Naive thymus-derived CD4-positive, alpha-beta T cell (primary cell): ENCODE measurements at places on chromosomes 2 and 18. TPM values are rescaled to one million over a fixed set of nuclear protein-coding genes. Genes with fewer than 3 reads are reported as not detected.

GRCh38 chr2:206700156-206700555, 18.0 kb downstream of the DYTN start:
- no peak overlapping the region for H3K4me3 ChIP-seq
- no peak for DNase-seq
- H3K27ac ChIP-seq: no peak overlapping the region
- H3K4me1 ChIP-seq: no peaks in the 10 kb centered on the region
- H3K36me3 ChIP-seq: no peaks in the 10 kb centered on the region

GRCh38 chr2:143463719-143464118, 334.5 kb downstream of the ARHGAP15 start:
- no peaks in the 10 kb centered on the region for H3K36me3 ChIP-seq
- no peak for DNase-seq
- H3K27ac ChIP-seq: no peak overlapping the region
- no peak overlapping the region for H3K4me3 ChIP-seq
- no peaks in the 10 kb centered on the region for H3K27me3 ChIP-seq

DNA sequence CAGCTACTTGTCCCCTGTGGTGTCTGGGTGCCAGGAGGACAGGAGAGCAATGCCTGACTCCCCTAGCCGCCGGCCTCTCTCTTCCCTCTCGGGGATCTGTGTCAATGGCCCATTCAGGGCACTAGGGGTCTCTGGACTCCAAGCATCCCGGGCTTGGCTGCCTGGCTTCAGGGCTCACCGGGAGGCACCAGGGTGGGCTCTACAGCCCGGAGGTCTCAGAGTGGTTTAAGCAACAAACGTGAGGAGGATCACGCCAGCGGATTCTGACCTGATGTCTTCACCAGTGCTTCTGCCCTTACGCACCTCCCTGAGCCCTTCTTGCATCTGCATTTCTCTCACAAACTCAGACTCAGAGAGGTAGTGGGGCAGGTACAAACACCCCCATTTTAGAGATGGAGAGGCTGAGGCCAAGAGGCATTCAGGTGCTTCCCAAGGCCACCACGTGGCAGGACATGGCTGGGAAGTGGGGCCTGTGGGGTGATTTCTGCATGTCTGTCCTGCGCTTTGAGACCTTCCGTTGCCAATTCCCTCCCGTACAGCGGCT, 243.0 kb downstream of the CELF4 start:
- H3K4me1 ChIP-seq: no peaks in the 10 kb centered on the region
- no peak overlapping the region for H3K27ac ChIP-seq
- no peaks in the 10 kb centered on the region for H3K27me3 ChIP-seq
- DNase-seq: no peak

DNA sequence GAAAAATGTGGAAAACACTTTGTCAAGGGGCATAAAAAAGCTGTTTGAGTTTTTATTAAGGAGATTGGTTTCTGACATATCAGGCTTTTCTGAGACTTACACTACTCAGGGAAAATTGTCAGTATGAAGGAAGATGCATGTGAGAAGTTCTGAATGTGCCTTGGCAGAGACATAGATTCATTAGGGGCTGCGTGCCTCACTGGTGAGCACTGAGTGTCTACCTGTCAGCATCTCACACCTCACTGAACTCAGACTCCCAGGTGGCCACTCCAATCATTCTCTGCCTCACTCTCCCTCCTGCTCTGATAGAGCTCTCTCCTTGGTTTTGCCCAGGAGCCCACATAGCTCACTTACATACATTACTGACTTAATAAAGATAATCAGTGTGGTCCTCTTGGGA, 372.6 kb downstream of the LRRTM4 start:
- no peaks in the 10 kb centered on the region for H3K27me3 ChIP-seq
- H3K4me1 ChIP-seq: no peaks in the 10 kb centered on the region
- no peak overlapping the region for H3K4me3 ChIP-seq

GRCh38 chr2:222598611-222599010, 57.3 kb downstream of the FARSB start:
- DNase-seq: no peak
- no peaks in the 10 kb centered on the region for H3K27me3 ChIP-seq
- peaks cover 29% of the 10 kb centered on the region for H3K36me3 ChIP-seq
- no peak overlapping the region for H3K27ac ChIP-seq
- no peaks in the 10 kb centered on the region for H3K4me1 ChIP-seq

- no peaks in the 10 kb centered on the region for H3K4me1 ChIP-seq
- H3K27ac ChIP-seq: no peak overlapping the region
- no peaks in the 10 kb centered on the region for H3K36me3 ChIP-seq
- H3K27me3 ChIP-seq: no peaks in the 10 kb centered on the region
- no peak for DNase-seq
- no peak overlapping the region for H3K4me3 ChIP-seq
Measured at GRCh38 chr2:129408570-129408969, 570.9 kb upstream of the RAB6C start.

Gene BMP10
- total RNA-seq: not detected

Gene NDC80
- 2.7 TPM for total RNA-seq

DNA sequence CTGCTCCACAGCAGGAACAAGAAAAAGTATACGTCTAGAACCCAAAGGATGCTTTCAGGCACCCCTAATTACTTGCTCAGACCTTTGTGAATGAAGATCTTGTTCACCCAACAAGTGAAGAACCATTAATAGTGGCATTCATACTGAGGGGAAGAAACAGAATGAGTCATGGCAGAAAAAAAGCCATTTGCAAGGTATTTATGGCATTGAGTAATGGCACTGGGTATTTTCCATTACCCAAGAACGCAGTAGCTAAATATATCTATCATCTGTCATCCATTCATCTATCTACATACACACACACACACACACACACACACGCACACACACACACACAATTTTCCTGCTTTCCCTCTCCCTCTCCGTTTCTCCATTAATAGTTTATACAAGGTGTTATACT, 56.4 kb upstream of the XIRP2 start:
- H3K4me3 ChIP-seq: no peak overlapping the region
- H3K27ac ChIP-seq: no peak overlapping the region
- H3K27me3 ChIP-seq: no peaks in the 10 kb centered on the region

DNA sequence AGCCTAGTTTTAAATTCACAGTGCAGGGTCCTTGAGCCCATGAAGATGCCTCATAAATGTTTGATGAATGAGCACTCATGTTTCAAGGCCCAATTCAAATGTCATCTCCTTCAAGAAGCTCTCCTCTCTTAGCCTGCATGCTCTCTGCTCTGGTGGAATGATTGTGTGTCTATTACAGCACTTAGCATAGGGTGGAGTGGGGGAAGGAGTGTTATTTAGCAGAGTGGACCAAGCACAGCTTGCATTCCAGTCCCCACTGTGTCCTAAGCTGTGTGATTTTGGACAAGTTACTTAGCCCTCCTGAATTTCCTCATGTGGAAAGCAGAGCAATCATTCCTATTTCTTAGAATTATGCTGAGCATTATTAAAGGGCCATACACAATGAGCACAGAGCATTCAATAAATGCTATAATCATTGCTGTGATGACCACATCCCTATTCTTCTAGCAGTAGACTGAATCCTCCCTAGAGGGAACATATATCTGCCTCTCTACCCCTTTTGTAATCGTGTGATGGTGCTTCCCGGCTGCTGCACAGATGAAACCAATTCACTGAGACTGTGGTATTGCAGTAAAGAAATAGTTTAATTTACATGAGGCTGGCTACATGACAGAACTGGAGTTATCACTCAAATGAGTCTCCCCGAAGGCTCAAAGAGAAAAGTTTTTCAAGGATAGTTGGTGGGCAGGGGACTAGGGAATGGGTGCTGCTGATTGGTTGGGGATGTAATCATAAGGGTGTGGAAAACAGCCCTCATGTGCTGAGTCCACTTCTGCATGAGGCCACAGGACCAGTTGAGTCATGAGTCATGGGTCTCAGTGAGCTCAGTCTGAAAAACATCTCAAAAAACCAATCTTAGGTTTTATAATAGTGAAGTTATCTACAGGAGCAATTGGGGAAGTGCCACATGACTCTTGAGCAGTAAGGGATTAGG, 173.4 kb upstream of the NDUFV2 start:
- no peak overlapping the region for H3K27ac ChIP-seq
- no peaks in the 10 kb centered on the region for H3K36me3 ChIP-seq
- H3K4me1 ChIP-seq: no peaks in the 10 kb centered on the region
- H3K27me3 ChIP-seq: no peaks in the 10 kb centered on the region
- no peak for DNase-seq
- H3K4me3 ChIP-seq: no peak overlapping the region

DNA sequence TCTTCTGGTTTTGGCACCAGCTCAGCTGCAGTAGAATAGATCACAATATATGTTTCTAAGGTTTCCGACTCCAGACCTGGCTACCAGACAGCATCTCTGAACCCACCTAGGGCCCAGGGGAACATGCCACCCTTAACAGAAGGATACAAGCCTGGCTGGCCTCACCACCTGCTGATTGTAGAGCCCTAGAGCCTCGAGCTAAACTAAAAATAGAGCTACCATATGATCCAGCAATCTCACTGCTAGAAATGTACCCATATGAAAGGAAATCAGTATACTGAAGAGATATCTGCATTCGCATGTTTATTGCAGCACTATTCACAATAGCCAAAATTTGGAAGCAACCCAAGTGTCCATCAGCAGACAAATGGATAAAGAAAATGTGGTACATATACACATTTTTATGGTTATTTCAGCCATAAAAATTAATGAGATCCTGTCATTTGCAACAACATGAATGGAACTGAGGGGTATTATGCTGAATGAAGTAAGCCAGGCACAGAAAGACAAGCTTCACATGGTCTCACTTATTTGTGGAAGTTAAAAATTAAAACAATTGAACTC, 242.4 kb upstream of the SLC39A10 start:
- no peaks in the 10 kb centered on the region for H3K36me3 ChIP-seq
- no peak for DNase-seq

GRCh38 chr2:205760157-205760556, 77.9 kb downstream of the NRP2 start:
- DNase-seq: no peak
- no peaks in the 10 kb centered on the region for H3K27me3 ChIP-seq
- no peaks in the 10 kb centered on the region for H3K4me1 ChIP-seq
- no peak overlapping the region for H3K27ac ChIP-seq
